GM23248 (cell line): ENCODE measurements at places on chromosomes 4 and X. TPM values are rescaled to one million over a fixed set of nuclear protein-coding genes. Genes with fewer than 3 reads are reported as not detected.

GRCh38 chrX:19190902-19191301 lies 68.6 kb upstream of the ADGRG2 start:
- DNase-seq = no peak

GRCh38 chr4:8938137-8938536 lies 66.5 kb upstream of the HMX1 start:
- no peak for DNase-seq

Gene CCNA2
- 45.3 and 47.7 TPM in 2 replicates for total RNA-seq

GRCh38 chr4:183504930-183505610 lies at the start of gene ING2:
TSS of gene ING2 (plus strand) at chr4:183505058. CDS start at chr4:183505196, 138 bp downstream.
- DNase-seq = peak; percentile 87

Gene FGFBP2
- total RNA-seq = not detected in 2 replicates

GRCh38 chrX:9862953-9863352 lies 76.7 kb downstream of the SHROOM2 start:
- DNase-seq = no peak

DNA sequence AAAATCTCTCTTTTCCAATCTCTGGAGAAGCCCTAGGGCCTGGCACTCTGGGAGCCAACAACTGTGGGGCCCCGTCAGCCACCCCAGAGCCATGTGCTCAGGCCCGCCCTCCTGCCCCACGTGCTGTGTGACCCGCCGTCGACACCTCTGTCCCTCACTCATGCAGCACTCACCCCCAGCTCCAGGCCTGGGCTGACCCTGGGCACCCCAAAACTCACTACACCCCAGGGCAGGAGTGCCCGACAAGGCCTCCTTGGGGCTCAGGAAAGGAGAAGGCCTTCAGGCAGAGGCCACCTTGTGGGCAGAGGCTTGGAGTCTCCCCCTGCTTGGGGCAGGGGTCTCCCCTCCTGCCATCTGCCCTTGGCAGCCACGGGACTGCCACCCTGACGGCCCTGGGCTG lies 5.7 kb downstream of the MYL5 start:
- no peak for DNase-seq

DNA sequence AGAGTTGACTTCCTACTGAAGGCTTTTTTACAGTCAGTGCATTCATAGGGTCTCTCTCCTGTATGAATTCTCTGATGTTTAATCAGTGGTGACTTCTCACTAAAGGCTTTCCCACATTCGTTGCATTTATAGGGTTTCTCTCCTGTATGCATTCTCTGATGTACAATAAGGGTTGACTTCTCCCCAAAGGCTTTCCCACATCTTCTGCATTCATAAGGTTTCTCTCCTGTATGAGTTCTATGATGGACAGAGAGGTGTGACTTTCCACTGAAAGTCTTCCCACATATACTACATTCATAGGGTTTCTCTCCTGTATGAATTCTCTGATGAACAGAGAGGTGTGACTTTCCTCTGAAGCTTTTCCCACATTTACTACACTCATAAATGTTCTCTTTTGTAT lies 45.2 kb downstream of the ZNF674 start:
- peak; percentile 5 for DNase-seq

Gene DRP2
- total RNA-seq = 0.22 TPM in 1 of 2 replicates, not detected in the other

DNA sequence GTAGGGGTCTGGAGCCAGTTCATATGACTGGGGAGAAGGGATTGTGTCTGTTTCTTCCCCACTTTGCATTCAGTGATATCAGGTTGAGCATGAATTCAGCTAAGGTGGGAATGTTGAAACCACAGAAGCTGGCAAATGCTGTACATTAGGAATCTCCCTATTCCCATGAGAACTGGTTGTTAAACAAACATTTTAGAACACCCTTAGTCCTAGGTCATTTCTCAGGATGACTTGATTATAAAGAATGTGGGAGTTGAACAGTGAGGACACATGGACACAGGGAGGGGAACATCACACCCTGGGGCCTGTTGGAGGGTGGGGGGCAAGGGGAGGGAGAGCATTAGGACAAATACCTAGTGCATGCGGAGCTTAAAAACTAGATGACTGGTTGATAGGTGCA lies 62.6 kb upstream of the LIMCH1 start:
- no peak for DNase-seq

DNA sequence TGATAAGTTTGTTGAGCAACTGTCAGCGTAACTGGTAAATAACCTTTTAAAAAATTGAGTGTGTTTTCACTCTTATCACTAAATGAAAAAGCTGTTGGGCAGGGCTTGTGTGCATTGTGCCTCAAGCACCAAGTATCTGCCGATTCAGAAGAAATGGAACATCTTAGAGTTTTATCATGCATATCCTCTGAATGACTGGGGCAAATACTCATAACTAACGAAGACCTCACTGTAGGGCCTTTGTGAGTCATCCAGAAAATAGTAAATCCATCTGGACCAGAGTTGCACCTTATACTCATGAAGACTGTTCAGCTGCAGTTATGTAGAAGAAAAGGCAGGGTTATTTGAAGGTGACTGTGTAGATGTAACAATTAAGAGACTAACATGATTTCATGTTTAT lies 222.1 kb downstream of the CAMK2D start:
- DNase-seq = peak; percentile 90

Gene GCNA
- total RNA-seq = 2.2 and 2.5 TPM in 2 replicates

Gene GLUD2
- total RNA-seq = 0.97 and 1.6 TPM in 2 replicates

GRCh38 chrX:117511379-117511778 lies 605.2 kb downstream of the KLHL13 start:
- DNase-seq = no peak

DNA sequence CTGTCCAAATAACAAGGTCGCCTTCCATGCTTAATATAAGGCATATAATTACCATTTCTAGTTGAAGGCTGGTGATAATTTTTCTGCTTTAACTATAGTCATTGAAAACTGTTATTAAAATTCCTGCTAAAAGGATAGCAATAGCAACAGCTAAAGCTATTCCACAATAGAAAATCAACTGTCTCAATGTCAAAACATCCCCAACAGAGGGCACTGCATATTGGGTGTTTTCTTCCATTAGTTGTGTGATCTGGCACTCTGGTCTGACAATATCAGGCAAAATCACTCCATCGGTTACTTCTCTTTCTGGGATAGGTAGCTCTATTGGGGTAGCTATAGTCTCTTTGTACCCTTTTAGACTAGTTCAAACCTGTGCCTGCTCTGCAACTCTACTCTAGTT lies 53.5 kb downstream of the TMPRSS11F start:
- no peak for DNase-seq

- DNase-seq = no peak
These were observed 79.5 kb downstream of the RASGEF1B start for GRCh38 chr4:81392164-81392563.

- no peak for DNase-seq
These were observed 18.8 kb upstream of the ZNF81 start for GRCh38 chrX:47817897-47818296.

Gene SNX25
- total RNA-seq = 23.6 and 50.0 TPM in 2 replicates

Gene FMR1NB
- not detected in 2 replicates for total RNA-seq

DNA sequence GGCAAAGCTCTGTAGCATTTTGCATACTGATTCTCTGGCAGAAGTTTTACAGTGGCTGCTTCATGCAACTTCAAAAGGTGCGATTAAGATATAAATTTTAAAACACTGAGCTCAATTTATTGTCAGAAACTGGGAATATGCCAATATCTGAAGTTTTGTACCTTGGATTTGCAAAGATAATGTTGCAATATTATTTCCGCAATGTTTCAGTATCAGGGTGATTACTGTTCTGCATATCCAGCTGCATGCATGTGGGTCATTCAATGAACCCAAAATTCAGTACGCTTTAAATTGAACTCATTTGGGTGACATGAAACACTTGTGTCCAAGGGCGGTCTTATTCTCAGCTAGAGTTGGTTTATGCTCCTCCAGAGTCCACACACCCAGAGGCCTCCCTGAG lies 26.2 kb downstream of the TRMT10A start:
- DNase-seq = no peak

- DNase-seq = no peak
These were observed 52.1 kb upstream of the MSANTD1 start for GRCh38 chr4:3196670-3197359.

Gene CHM
- total RNA-seq = 19.8 and 22.5 TPM in 2 replicates

- DNase-seq = no peak
These were observed 199.3 kb upstream of the WDFY3 start for GRCh38 chr4:85165808-85166207.

Gene SSX2B
- total RNA-seq = not detected in 2 replicates

DNA sequence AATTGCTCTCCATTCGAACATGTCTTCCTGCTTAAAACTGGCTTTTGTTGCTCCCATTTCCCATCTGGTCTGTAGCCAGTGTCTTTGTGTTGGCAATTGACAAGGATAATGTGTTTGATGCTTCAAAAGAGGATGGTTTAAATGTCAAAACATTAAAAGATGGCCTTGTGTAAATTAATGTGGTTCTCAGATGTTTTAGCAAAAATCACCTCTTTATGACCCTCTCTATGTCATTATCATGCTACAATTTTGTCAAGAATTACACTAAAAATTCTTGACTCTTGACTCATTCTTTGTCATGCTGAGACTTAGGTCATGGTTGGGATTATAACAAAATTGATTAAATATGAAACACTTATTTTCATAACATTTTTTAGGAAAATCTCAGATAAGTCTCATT lies 47.4 kb downstream of the TMEM131L start:
- DNase-seq = peak; percentile 76

DNA sequence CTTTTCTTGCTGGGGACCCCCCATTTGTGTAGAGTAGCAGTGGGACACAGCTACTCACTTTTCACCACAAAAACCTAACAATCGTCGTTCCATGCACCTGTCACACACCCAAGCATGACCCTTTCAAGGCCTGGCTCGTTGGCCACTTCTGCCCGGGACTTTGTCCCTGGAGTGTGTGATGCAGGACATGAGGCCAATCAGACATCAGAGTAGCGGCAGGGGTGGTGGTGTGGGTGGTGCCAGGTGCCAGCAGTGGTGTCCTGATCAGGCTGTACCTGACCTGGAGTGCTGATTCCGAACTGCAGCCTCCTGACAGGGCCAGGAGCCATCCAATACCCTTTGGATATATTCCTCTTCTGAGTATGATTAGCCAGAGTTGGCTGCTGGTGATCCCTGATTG lies 23.1 kb upstream of the PROM1 start:
- no peak for DNase-seq

DNA sequence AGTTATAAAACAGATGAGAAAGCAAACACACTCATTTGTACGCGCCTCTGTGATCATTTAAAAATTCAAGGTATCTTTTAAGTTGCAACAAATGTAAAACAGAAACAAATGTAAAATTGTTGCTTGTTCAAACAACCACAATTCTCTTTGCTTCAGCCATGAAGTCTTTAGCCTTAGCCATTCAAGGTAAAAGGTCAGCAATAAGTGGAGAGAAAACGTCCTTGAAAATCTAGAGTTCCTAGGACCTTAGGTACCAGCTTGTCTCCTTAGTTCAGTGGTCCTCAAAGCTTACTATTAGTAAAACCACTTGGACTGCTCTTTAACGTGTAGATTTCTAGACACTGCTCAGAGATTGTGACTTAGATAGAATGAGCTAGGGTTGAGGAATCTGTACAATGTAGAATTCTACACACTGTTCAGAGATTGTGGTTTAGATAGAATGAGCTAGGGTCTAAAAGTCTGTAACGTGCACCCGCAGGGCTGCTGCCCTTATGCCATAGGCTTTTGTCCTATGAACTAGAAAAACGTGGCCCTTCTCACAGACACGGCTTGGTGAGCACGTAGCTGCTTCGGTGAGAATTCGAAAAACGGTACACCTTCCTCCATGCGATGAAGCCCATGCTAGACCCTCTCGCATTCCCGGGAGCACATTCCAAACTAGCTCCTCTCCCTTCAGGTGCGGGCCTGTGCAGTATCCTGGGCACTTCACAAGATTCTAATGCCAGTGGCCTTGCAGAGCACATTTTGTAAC lies 1.7 kb downstream of the PLAC8 start:
- peak; percentile 13 for DNase-seq

- DNase-seq = no peak
These were observed 187.3 kb upstream of the INTU start for GRCh38 chr4:127445471-127445870.

DNA sequence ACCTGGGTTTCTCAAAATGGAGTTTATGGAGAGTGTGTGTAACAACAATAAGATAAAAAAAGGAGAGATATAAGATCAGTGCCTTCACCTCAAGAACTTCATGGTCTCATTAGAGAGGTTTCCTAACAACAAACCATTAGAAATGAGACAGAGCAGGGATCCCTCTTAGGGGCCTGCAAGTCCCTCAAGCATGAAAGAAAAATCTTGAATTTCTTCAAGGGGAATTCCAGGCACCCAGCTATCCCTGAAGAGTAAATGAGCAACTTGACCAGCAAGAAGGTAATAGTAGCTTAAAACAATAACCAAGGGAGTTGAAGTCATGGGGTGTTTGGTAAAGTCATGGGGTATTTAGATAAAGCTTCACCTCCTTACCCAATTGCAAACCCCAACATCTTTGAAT lies 49.7 kb upstream of the TLR3 start:
- DNase-seq = no peak

Gene CXCR3
- total RNA-seq = not detected in 2 replicates

Gene KLHL5
- 43.3 and 49.4 TPM in 2 replicates for total RNA-seq

Gene ADH1A
- total RNA-seq = not detected in 2 replicates

- peak; percentile 99 for DNase-seq
These were observed 24.8 kb downstream of the PDGFC start for GRCh38 chr4:156946516-156947424.
